Neuronal stem cell (in vitro differentiated cells): ENCODE measurements at places on chromosomes 4 and X.

GRCh38 chr4:80594701-80595100 is 259.2 kb downstream of the CFAP299 start:
- H3K36me3 ChIP-seq, result no peaks in the 10 kb centered on the region
- H3K27ac ChIP-seq, result no peak overlapping the region
- H3K4me3 ChIP-seq, result no peak overlapping the region
- no peaks in the 10 kb centered on the region for H3K4me1 ChIP-seq
- no peak for DNase-seq

GRCh38 chr4:137082061-137082460 is 450.2 kb downstream of the PCDH18 start:
- no peaks in the 10 kb centered on the region for H3K4me1 ChIP-seq
- H3K27ac ChIP-seq, result no peak overlapping the region
- H3K36me3 ChIP-seq, result no peaks in the 10 kb centered on the region
- H3K4me3 ChIP-seq, result no peak overlapping the region
- no peaks in the 10 kb centered on the region for H3K27me3 ChIP-seq
- DNase-seq, result no peak

DNA sequence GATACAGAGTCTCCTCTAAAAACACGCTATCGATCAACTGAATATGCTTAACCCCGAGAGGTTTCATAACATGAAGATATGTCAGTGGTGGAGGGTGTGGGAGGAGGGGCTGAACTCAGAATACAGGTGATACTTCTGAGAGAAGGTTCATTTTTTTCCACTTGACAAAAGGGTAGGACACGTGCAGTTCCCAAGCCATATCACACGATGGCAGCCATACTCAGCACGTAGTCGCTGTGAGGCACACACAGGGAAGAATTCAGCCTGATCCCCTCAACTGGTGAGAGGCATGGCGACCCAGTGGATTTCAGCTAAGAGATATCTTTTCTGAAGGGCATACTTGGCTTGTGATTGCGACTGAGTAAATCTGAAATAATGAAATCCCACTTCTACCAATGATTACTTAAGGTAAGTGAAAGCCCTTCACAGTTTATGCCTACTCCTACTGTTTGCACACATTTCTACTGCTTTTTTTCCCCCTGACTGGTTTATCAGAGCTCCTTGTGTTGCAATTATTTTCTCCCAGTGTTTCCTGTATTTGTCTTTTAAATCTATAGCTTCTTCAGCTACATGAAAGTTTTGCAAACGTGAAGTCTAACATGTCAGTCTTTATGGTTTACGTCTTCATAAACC is 133.1 kb downstream of the CORIN start:
- no peak overlapping the region for H3K27ac ChIP-seq
- no peaks in the 10 kb centered on the region for H3K27me3 ChIP-seq
- H3K36me3 ChIP-seq, result no peaks in the 10 kb centered on the region

GRCh38 chr4:56535915-56536314 is 30.3 kb downstream of the ARL9 start:
- H3K27me3 ChIP-seq, result no peaks in the 10 kb centered on the region
- no peak for DNase-seq
- peaks cover 1% of the 10 kb centered on the region for H3K4me1 ChIP-seq
- H3K36me3 ChIP-seq, result no peaks in the 10 kb centered on the region
- no peak overlapping the region for H3K27ac ChIP-seq

DNA sequence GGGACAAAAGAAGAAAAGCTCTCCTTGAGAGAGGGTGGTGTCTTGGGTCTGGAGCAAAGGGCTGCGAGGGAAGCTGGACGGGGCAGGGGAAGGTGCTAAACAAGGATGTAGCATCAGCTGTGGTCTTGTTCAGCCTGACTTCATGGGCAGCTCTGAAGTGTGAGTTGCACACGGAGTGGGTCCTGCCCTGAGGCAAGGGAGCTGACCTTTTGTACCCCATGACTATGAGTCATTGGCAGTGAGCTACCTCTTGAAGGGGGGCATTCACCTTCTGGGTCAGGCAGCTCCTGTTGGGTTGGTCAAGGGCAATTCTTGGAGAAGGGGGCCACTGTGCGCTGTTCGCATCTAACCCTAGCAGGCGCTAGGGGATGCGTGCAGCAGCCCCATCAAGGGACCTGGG is 151.8 kb downstream of the SMIM20 start:
- no peaks in the 10 kb centered on the region for H3K27me3 ChIP-seq
- no peaks in the 10 kb centered on the region for H3K36me3 ChIP-seq
- H3K27ac ChIP-seq, result no peak overlapping the region
- no peak for DNase-seq

- H3K27me3 ChIP-seq, result no peaks in the 10 kb centered on the region
- no peak for DNase-seq
- no peaks in the 10 kb centered on the region for H3K36me3 ChIP-seq
Observed at GRCh38 chr4:23923840-23924239, 34.0 kb upstream of the PPARGC1A start.

DNA sequence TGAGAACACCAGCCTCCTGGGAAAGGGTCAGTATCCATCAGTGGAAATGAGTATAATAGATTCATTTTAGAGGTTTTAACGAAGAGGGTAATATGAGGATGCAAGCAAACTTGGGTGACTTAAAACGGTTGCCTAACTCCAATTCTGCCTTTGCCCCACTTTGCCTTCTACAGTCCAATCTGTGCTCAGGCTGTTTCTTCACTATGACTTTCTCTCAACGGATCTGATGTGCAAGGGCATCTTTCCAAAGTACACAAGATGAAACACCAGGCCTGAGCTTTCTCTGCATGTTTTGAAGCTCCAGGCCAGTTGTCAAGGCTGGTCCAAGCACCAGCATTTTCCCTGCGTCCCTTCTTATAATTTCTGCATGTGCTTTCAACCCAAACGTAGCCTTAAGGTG is 68.0 kb upstream of the TMEM164 start:
- no peak overlapping the region for H3K27ac ChIP-seq
- no peak overlapping the region for H3K4me3 ChIP-seq

GRCh38 chr4:41461780-41462307 is 76.1 kb upstream of the LIMCH1 start:
- H3K4me3 ChIP-seq, result no peak overlapping the region
- no peaks in the 10 kb centered on the region for H3K36me3 ChIP-seq
- no peaks in the 10 kb centered on the region for H3K27me3 ChIP-seq
- no peak for DNase-seq
- no peak overlapping the region for H3K27ac ChIP-seq

GRCh38 chr4:125732632-125733031 is 417.9 kb downstream of the FAT4 start:
- H3K27ac ChIP-seq, result no peak overlapping the region
- H3K4me3 ChIP-seq, result no peak overlapping the region
- H3K27me3 ChIP-seq, result no peaks in the 10 kb centered on the region
- peaks cover 43% of the 10 kb centered on the region for H3K4me1 ChIP-seq
- DNase-seq, result no peak
- H3K36me3 ChIP-seq, result no peaks in the 10 kb centered on the region

DNA sequence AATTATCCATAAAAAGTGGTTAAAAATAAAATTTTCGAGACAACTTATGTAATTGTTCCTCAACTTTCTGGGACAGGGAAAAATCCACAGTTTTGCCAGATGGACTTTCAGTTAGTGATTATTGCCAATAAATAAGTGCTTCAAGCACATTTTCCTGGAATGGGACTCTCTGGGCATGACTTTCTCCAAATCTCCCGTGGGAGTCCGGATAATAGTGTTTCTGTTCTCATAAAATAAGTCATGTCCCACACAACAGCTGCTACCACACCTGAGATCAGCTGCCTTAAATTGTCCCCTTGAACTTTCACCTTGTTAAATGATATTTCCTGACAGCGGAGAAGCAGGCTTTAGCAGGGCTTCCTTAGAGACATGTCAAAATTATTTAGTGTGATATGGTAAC is 133.4 kb upstream of the NAP1L5 start:
- peaks cover 1% of the 10 kb centered on the region for H3K4me1 ChIP-seq
- no peaks in the 10 kb centered on the region for H3K36me3 ChIP-seq
- H3K27ac ChIP-seq, result no peak overlapping the region
- H3K4me3 ChIP-seq, result no peak overlapping the region
- DNase-seq, result no peak

- no peaks in the 10 kb centered on the region for H3K36me3 ChIP-seq
- DNase-seq, result no peak
- H3K4me3 ChIP-seq, result no peak overlapping the region
- no peak overlapping the region for H3K27ac ChIP-seq
- no peaks in the 10 kb centered on the region for H3K4me1 ChIP-seq
Observed at GRCh38 chrX:24229400-24229879, 79.9 kb downstream of the ZFX start.

GRCh38 chrX:131397891-131398290 is 108.8 kb upstream of the IGSF1 start:
- H3K4me3 ChIP-seq, result no peak overlapping the region
- no peaks in the 10 kb centered on the region for H3K4me1 ChIP-seq
- DNase-seq, result no peak
- H3K27ac ChIP-seq, result no peak overlapping the region
- H3K36me3 ChIP-seq, result no peaks in the 10 kb centered on the region
- peaks cover 8% of the 10 kb centered on the region for H3K27me3 ChIP-seq

DNA sequence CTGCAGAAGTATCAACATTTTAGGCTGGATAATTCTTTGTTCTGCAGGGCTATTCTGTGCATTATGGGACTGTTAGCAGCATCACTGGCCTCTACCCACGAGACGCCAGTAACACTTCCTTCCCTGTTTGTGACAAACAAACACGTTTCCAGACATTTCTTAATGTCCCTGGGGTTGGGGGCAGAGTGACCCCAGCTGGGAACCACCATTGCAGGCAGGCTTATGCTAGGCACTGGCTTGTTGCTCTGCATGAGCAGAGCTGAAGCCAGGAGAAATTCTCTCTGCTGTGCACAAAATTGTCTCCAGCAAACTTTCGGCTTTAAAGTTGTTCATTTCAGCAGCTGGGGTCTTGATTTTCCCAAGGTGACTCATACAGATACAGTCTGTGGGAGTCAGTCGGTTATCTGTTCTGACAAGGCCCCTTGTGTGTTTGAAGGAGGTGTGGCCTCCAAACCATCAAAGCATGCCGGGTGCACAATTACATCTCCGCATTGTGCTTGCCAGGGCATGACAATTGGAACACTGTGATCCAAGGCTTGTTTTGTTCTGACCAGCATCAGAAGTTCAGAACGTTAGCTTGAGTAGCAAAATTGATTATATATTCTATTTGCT is 156.4 kb upstream of the BOD1L1 start:
- no peaks in the 10 kb centered on the region for H3K36me3 ChIP-seq
- H3K4me3 ChIP-seq, result no peak overlapping the region
- no peak for DNase-seq
- no peak overlapping the region for H3K27ac ChIP-seq
- no peaks in the 10 kb centered on the region for H3K27me3 ChIP-seq
- H3K4me1 ChIP-seq, result no peaks in the 10 kb centered on the region

DNA sequence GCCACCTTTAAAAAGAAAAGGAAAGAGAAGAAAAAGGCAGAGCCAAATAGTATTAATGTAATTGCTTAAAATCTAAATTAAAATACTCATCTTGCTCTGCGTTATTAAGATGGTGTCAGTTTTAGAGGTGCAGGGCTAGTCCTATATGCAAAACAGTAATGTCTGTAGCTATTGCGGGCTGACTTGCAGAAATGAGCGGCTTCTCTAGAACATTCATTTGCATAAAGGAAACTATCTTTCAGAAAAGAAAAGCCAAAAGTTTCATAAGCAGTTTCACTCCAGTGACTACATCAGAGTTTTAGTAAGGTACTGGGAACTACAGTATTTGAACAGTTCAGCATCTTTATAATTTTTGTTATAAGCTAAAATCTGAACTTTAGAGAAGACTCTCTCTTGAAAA is 6.0 kb downstream of the SMAD1 start:
- H3K27me3 ChIP-seq, result no peaks in the 10 kb centered on the region
- no peaks in the 10 kb centered on the region for H3K36me3 ChIP-seq

DNA sequence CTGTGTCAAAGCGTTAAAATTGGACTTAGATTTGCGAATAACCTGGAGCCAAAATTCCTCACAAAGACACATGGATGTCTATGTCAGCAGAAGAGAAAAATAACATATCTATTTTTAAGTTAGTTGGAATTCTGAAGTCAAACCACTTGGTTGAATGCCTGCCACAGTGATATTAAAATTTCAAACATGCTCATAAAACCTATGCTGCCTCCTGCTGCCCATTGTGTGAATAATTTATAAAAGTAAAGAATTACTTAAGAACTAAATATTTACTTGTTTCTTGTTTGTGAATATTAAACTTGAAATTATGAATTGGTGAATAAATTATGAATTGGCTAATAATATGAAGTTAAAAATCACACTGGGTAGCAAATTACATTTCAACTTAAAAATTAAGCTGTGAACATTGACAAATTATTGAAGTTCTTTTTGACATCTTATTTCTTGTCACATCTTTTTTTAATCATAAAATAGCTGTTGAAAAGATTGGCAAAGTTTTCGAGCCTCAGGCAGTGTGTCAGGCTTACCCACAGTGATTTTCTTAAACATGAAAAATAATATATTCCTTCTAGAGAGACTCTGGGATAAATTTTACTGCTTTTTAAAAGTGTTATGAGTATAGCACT is 35.4 kb downstream of the FABP2 start:
- no peaks in the 10 kb centered on the region for H3K27me3 ChIP-seq
- H3K27ac ChIP-seq, result no peak overlapping the region
- H3K4me3 ChIP-seq, result no peak overlapping the region
- no peaks in the 10 kb centered on the region for H3K4me1 ChIP-seq
- peak; percentile 2 for DNase-seq
- H3K36me3 ChIP-seq, result no peaks in the 10 kb centered on the region

GRCh38 chrX:131987252-131987651 is 35.9 kb upstream of the STK26 start:
- peaks cover 6% of the 10 kb centered on the region for H3K4me1 ChIP-seq
- no peaks in the 10 kb centered on the region for H3K36me3 ChIP-seq
- no peak for DNase-seq
- H3K27ac ChIP-seq, result no peak overlapping the region
- no peak overlapping the region for H3K4me3 ChIP-seq
- no peaks in the 10 kb centered on the region for H3K27me3 ChIP-seq

DNA sequence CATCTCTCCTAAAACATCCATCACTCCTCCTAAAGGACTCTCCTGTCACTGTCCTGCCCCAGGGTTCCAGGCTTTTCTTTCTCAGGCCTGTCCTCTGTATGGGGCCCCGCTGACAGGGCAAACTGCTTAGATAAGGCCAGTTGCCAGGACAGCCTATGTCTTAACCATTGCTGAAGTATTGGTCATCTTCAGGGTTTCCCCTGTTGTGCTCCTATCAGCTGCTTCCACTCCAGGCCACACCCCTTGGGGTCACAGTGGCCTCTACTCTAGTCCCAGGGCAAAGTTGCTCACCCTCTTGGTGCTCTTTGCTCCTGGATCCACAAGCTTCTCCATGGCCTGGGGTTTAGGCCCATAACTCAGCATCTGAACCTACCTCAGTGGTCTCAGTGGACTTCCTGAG is 138.0 kb upstream of the PJA1 start:
- no peaks in the 10 kb centered on the region for H3K4me1 ChIP-seq
- no peak overlapping the region for H3K4me3 ChIP-seq
- H3K27me3 ChIP-seq, result peaks cover 29% of the 10 kb centered on the region
- DNase-seq, result no peak
- H3K27ac ChIP-seq, result no peak overlapping the region
- H3K36me3 ChIP-seq, result no peaks in the 10 kb centered on the region

DNA sequence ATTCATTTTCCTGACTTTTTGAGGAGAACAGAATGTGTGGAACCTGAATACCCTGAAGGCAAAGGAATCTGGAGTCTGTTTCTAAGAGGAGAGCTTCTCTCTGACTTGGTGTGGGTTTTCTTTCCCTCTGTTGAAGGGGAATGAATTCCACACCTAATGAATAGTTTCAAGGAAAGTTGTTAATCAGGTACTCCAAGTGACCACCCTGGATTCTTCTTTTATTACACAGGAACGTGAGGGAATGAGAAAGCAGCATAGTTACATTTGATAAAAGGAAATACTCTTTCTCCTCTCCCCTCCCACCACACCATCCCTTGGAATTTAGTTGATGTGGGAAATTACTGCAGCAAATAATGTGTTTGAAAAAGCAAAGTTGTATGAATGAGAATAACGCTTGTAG is 29.7 kb downstream of the SLIT2 start:
- peak overlapping the region; percentile 20 for H3K27ac ChIP-seq
- peaks cover 11% of the 10 kb centered on the region for H3K36me3 ChIP-seq
- H3K4me3 ChIP-seq, result no peak overlapping the region
- DNase-seq, result no peak
- no peaks in the 10 kb centered on the region for H3K27me3 ChIP-seq
- peaks cover 27% of the 10 kb centered on the region for H3K4me1 ChIP-seq
